GM23338 (cell line): ENCODE measurements at places on chromosomes 1 and 21. TPM values are rescaled to one million over a fixed set of nuclear protein-coding genes. Genes with fewer than 3 reads are reported as not detected.

The LCE1C gene
- not detected in 2 replicates for polyA plus RNA-seq

The NBPF10 gene
- polyA plus RNA-seq, result 0.35 and 0.36 TPM in 2 replicates

The CHI3L2 gene
- 0.68 TPM in 1 of 2 replicates, not detected in the other for polyA plus RNA-seq

- no peak for DNase-seq
These were observed 67.0 kb downstream of the ARHGEF16 start for GRCh38 chr1:3521426-3521825.

- DNase-seq, result no peak
These were observed 75.7 kb downstream of the PTPN14 start for GRCh38 chr1:214475746-214476145.

DNA sequence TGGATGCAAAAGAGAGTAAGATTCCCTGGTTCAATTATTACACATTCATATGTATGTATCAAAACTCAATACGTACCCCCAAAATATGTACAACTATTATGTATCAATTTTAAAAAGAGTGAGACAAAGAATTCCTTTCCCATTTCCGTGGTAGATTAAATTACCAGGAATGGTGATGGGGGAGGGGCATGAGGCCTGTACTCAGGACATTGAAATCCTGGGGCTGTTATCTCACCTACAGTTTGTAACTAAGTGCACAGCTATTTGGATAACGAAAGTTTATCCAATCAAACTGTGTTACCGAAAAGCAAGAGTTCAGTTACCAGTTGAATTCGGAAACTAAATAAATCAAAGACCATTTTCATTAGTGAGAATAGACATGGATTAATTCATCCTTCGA lies 8.3 kb upstream of the ESRRG start:
- peak; percentile 54 for DNase-seq

- peak; percentile 70 for DNase-seq
These were observed 15.7 kb upstream of the RCAN1 start for GRCh38 chr21:34630536-34631143.

- no peak for DNase-seq
These were observed 32.7 kb downstream of the EPHA10 start for GRCh38 chr1:37732111-37732780.

GRCh38 chr21:38613686-38614085 lies 115.4 kb upstream of the ERG start:
- no peak for DNase-seq

DNA sequence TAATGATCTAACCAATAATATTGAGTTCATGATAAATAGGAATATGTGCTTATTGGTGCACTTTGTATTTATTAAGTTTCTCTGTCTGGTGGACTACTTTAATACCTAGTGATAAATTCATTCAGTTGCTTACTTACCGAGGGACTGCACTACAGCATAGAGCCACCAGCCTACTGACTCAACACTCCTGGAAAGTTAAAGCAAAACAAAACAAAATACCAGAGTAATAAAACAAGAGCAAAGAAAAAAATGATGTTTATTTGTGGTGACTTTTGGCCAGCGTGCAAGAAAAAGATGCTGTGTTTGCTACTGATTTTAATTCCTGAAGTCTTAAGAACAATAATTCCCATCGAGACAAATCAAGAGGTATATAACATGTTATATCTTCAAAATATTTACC lies 586.3 kb downstream of the PLA2G4A start:
- DNase-seq, result no peak

DNA sequence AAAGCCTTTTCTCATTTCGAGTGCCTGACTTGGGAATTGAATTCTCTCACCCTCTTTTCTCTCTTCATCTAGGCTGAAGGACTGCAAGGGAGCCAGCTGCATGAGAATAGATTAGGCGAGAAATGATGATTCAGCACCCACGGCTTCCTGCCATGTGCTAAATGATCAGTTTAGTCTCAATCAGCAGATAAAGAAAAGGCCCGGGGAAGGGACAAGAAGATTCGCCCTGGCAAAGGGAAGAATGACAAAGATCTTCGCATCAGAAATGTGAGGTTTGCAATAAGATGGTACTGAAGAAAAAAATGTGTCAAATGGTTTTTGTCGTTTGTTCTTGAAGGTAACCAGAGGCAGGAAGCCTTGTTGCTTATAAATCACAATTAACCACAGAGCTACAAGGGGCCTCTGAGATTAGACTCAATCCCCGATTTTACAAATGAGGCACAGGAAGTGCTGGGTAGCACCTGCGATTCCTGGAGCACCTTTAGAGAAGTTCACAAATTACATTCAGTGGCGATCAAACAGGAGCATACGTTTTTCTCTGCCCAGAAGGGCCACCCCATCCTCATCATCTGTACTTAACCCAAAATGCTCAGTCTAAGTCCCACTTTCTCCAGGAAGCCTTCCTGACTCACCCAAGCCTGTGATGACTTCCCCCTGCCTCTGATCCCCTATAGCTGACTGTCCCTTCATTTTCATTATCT lies 183.4 kb downstream of the ZNF281 start:
- peak; percentile 72 for DNase-seq

- DNase-seq, result no peak
These were observed 17.3 kb downstream of the WDR47 start for GRCh38 chr1:109024646-109025045.
